Stimulated activated memory B cell treated with anti-CD40 and anti-IgM and Interleukin-4, amounts not matched to agents 10 μg/mL and 1 μg/mL and 100 μg/mL, for 72 hours (primary cell): ENCODE measurements at places on chromosomes 3 and 15.

- no peak for ATAC-seq
Observed at GRCh38 chr15:85988741-85989140, 90.9 kb upstream of the AGBL1 start.

GRCh38 chr3:194750491-194750828, 64.8 kb downstream of the FAM43A start:
- ATAC-seq: no peak

DNA sequence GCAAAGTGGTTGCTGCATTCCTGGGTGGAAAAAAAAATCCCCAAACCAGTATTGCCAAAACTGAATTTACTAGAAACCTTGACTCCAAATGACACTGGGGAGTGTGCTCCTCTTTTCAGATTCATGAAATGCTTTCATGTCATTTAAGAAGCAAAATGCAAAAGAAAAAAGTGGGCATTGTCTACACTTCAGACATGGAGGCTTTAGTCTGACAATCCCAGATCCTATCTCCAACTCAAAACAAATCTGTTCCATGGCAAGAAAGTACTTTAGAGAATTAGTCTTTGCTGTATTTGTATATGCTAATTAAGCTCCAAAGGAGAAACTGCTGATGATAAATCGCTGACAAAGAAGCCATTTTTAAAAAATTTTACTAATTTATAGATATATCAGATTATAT, 366.7 kb downstream of the MAGI1 start:
- ATAC-seq: no peak

- ATAC-seq: no peak
Observed at GRCh38 chr15:26178640-26179220, 315.6 kb upstream of the ATP10A start.

- no peak for ATAC-seq
Observed at GRCh38 chr3:126036056-126036549, 47.8 kb downstream of the SLC41A3 start.

DNA sequence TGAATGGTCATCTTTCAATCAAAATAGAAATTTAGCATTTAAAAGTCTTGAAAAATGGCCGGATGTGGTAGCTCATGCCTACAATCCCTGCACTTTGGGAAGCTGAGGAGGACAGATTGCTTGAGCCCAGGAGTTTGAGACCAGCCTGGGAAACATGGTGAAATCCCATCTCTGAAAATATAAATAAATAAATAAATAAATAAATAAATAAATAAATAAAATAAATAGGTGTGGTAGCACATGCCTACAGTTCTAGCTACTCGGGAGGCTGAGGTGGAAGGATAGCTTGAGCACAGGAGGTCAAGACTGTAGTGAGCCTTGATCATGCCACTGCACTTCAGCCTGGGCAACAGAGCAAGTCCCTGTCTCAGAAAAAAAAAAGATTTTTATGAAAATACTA, 25.9 kb downstream of the SLC30A4 start:
- no peak for ATAC-seq

- ATAC-seq: no peak
Observed at GRCh38 chr15:74025436-74025835, 30.9 kb downstream of the PML start.

GRCh38 chr3:31530960-31531335, 1.8 kb upstream of the STT3B start:
- no peak for ATAC-seq

DNA sequence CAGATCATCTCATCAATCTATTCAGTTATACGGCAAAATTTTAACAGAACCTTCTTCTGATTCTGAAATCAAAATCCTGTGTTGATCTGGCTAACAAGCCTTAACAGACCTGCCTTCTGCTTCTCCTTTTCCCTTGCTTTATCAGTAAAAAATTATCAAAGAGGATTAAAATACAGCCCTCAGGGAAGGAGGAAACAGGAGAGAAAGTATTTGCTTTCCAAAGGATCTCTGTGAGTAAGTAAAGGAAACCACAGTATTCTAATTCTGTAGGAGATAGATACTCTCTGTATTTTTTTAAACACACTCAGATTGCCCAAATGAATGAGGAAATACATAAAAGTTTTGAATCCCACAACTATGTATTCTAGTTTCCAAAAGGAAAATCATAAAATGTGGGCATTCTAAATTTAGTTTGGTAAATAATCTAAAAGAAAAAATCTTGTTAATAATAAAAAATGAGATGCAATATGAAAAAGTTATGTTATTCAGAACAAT, 221.8 kb downstream of the ZIC1 start:
- ATAC-seq: no peak

GRCh38 chr3:3119393-3119851, 7.3 kb upstream of the TRNT1 start:
- ATAC-seq: peak; percentile 67

GRCh38 chr15:88284318-88284998, 27.9 kb upstream of the NTRK3 start:
- ATAC-seq: no peak

DNA sequence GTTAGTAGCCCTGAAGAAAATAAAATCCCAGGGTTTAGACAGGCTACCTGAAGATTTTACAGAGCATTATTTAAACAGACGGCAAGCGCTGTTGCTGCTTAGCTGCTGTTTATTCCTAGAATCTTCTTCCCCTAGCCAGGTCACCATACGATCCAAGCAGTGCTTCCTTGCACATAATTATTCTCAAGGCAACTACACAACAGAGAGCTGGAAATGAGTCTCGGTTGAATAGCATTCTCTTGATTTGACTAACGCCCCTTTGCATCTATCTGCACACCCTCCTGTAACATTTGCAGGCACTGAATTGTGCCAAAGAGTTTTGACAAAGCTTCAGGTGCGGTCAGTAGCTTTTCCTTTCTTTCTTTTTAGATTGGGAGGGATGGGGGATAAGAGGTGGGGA, 564.4 kb downstream of the TBL1XR1 start:
- no peak for ATAC-seq
